ENCODE measurements at places on chromosomes 16 and 17. TPM values are rescaled to one million over a fixed set of nuclear protein-coding genes. Genes with fewer than 3 reads are reported as not detected.

DNA sequence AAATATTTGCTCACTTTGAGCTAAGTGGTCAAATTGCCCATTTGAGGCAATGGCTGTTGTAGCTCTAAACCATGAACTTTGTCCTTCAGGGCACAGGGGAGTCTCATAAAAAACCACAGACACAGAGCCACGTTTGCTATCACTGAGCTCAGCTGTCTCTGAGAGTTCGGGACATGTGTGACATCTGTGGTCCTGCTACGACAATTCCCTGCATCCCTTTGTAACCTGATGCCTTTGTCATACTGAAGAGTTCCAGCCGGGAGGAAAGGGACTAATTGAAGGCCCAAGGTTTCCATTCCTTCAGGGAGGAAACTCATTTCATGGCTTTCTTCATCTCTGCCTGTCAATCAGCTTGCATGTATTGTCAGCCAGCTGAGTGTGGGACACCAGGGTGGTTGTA is 599.4 kb upstream of the CDH5 start:
- H3K4me3 ChIP-seq: no peak overlapping the region
- no peak overlapping the region for H3K27ac ChIP-seq
- no peaks in the 10 kb centered on the region for H3K4me1 ChIP-seq
- no peaks in the 10 kb centered on the region for H3K36me3 ChIP-seq
- no peak for DNase-seq

The MPP3 gene
- total RNA-seq: 37.0 TPM

DNA sequence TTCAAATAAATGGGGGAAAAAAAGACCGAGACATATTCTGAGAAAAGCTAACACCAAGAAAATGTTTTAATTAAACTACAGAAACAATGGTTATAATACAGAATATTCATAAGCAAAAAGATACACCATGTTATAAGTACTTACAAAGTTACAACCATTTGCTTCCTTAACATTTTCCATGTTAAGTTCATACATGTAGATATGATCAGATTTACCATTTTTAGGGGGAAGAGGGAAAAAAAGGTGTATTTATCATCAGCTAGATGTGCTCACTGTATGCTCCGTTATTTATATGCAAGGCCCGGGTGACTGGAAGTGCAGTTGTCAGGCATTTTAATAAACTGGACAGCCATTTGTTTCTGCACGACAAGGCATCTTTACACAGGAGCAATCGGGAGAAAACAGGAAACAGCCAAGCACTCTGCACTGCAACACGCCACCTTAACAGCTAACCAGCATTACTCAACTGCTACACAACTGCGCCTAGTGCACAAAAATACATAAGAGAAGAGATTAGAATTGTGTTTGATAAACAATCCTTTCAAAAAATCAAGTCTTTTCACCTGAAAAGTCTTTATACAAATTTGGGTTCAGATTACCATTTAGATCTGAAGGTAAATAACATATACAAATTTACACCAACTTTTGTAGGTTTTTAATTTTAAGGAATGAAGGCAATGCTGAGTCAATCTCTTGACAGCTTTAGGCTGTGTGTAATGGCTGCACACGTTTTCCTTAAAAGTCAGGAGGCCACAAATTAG is 2.9 kb downstream of the SRSF2 start:
- H3K27me3 ChIP-seq: no peaks in the 10 kb centered on the region
- DNase-seq: no peak
- H3K36me3 ChIP-seq: peaks cover 29% of the 10 kb centered on the region

DNA sequence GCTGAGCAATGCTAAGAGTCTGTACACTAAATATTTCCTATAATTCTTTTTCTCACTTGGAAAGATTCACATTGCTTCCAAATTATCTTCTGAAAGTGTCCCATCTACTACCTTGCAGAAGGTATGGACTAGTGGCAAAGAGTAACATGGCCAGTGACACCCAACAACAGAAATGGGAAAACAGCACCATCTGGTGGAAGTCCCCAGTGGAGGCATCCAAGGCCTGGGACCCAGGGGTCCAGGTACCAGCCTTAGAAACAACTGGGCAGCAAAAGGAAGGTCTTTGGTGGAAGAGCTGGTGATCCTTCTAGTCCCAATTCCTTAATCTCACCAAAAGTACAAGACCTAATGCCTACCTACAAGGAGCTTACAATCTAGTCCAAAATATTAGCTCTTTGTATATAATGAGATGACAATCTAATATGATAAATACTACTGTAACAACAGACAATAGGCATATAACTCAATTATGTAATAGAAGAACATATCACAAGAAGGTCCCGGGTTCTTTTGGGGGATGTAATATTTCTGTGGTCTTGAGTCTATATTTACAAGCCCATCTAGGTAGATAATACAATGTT is 55.3 kb downstream of the SKAP1 start:
- H3K4me1 ChIP-seq: no peaks in the 10 kb centered on the region
- H3K36me3 ChIP-seq: no peaks in the 10 kb centered on the region
- no peak overlapping the region for H3K27ac ChIP-seq

The SULT1A2 gene
- 4.3 TPM for total RNA-seq

The HEATR9 gene
- not detected for total RNA-seq

The KRTAP2-2 gene
- not detected for total RNA-seq

DNA sequence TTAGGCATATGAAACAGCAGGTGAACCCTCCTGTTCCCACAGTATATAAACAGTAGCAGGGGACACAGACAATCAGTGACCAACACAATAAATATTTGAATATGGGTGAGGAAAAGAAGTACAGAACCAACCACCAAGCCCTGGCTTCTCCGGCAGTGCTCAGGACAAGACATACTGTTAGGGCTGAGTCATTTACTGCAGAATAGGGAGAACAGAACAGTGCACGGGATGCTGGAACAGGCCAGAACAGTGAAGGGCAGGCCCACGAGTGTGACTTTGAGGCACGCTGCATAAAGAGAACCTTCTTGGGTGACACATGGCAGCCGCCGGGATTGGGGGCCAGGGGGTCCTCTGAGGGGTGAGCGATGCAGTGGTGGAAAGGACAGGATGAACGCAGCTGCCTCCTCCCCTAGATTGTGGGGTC is 160.4 kb downstream of the CMIP start:
- no peaks in the 10 kb centered on the region for H3K36me3 ChIP-seq
- no peak overlapping the region for H3K27ac ChIP-seq
- peaks cover 11% of the 10 kb centered on the region for H3K4me1 ChIP-seq
- H3K27me3 ChIP-seq: no peaks in the 10 kb centered on the region
- DNase-seq: no peak

DNA sequence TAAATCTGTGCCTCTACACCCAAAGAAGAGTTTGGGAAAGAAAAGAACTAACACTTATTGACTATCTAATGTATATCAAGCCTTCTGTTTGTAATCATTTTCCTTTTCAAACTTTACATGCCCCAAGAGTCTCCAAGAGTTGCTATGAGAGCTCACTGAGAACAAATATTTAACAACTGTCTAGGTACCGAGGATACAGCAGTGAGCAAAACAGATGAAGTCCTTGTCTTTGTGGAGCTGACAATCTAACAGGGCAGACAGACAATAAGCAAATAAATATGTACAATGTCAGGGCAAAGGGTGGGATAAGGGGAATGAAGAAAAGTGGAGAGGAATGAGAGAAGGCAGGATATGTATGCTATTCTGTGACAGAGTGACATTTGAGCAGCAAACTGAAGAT is 64.8 kb upstream of the KSR1 start:
- H3K27me3 ChIP-seq: no peaks in the 10 kb centered on the region
- no peak for DNase-seq
- H3K4me1 ChIP-seq: no peaks in the 10 kb centered on the region
- no peak overlapping the region for H3K4me3 ChIP-seq
- no peaks in the 10 kb centered on the region for H3K36me3 ChIP-seq
- H3K27ac ChIP-seq: no peak overlapping the region

The CBX8 gene
- total RNA-seq: 1.1 TPM

DNA sequence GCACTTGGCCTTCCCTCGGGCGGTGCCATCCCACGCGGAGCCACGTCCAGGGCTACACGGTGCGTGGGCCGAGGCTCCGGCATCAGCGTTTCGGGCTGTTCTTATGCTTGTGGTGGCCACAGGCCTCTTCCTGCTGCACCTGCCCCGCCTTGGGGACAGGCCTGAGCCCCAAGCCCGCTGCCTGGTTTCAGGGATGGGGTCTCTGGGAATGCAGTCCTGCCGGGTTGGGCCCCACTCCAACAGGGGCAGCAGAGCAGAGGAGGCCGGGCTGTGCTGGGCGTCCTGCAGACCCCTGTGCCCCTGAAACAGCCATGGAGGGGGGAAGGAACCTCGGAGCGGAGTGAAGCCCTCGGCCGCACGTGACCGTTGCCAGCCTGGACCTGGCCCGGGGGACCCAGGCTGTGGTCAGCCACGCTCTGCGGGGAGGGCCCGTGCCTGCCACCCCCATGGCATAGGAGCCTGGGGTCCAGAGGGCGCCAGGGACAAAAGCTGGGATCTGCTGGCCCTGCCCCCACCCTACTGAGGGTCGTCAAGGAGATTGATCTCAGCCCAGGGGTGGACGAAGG is 453 bp upstream of the WFIKKN1 start:
- peaks cover 51% of the 10 kb centered on the region for H3K36me3 ChIP-seq
- no peak overlapping the region for H3K27ac ChIP-seq
- no peak overlapping the region for H3K4me3 ChIP-seq
- no peak for DNase-seq
- H3K27me3 ChIP-seq: no peaks in the 10 kb centered on the region

GRCh38 chr16:70796301-70796700 is 4.7 kb downstream of the VAC14 start:
- no peak for DNase-seq
- H3K27ac ChIP-seq: no peak overlapping the region

GRCh38 chr16:2611499-2611862 is 70.8 kb upstream of the KCTD5 start:
- no peak overlapping the region for H3K4me3 ChIP-seq
- H3K36me3 ChIP-seq: peaks cover 19% of the 10 kb centered on the region
- DNase-seq: no peak
- H3K27ac ChIP-seq: no peak overlapping the region
- H3K4me1 ChIP-seq: no peaks in the 10 kb centered on the region

DNA sequence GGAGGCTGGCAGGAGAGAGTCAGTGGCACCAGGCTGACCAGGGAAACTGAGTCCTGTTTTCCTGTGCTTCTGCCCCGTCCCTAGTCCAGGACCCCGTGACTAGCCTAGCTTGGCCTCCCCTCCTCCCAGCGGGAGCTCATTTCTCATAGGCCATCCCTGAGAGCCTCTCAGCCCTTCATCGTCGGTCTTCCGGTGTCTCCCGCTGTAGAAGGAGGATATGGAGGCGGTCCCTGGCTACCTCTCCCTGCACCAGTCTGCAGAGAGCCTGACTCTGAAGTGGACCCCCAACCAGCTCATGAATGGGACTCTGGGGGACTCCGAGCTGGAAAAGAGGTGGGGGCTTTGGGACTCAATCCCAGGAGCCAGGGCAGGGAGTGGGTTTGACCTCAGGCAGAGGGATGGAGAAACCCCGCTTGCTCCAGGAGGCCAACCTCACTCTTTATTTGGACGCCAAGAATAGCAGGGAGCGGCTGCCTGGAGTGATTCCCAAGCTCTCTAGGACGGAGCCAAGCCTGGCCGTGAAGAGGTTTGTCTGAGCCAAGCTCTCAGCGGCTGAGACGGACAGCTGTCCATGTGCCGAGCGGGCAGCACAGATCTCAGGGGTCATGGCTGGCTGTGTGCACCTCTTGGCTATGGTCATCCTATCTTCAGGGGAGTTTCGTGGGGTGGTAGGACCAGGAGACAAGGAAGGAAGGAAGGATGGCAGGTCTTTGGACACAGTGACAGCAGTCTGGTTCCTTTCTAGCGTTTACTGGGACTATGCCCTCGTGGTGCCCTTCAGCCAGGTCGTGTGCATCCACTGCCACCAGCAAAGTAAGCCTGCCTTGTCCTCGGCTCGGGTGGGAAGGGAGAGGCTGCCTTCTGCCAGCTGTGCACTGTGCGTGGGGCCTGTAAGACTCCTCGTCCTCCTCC is 26.8 kb downstream of the SGSM2 start:
- no peak for DNase-seq
- H3K4me3 ChIP-seq: no peak overlapping the region
- H3K4me1 ChIP-seq: no peaks in the 10 kb centered on the region

DNA sequence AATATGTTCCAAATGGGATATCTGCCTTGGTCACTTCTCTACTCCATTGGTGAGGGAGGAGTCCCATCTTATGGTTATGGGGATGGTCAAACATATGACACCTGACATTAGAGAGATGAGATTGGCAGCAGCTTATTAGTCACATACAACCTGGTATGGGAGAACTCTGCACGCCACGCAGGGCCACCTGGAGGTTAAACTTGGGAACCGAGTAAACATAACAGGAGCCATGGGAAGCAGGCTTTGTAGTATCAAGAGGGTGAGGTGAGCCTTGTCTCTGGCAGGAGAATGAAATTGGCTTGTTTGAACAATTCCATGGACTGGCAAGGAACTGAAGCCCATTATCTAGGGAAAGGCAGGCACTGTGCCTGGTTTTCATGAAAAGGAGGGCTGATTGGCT is 238.7 kb upstream of the ELAC2 start:
- no peaks in the 10 kb centered on the region for H3K36me3 ChIP-seq
- H3K27ac ChIP-seq: no peak overlapping the region
- no peak overlapping the region for H3K4me3 ChIP-seq
- no peaks in the 10 kb centered on the region for H3K27me3 ChIP-seq
- H3K4me1 ChIP-seq: no peaks in the 10 kb centered on the region
- no peak for DNase-seq

- H3K27me3 ChIP-seq: no peaks in the 10 kb centered on the region
- no peaks in the 10 kb centered on the region for H3K4me1 ChIP-seq
- H3K36me3 ChIP-seq: peaks cover 15% of the 10 kb centered on the region
- H3K4me3 ChIP-seq: no peak overlapping the region
Observed at GRCh38 chr16:87729266-87729954, 36.4 kb downstream of the KLHDC4 start.

The ST6GALNAC1 gene
- 3.4 TPM for total RNA-seq

DNA sequence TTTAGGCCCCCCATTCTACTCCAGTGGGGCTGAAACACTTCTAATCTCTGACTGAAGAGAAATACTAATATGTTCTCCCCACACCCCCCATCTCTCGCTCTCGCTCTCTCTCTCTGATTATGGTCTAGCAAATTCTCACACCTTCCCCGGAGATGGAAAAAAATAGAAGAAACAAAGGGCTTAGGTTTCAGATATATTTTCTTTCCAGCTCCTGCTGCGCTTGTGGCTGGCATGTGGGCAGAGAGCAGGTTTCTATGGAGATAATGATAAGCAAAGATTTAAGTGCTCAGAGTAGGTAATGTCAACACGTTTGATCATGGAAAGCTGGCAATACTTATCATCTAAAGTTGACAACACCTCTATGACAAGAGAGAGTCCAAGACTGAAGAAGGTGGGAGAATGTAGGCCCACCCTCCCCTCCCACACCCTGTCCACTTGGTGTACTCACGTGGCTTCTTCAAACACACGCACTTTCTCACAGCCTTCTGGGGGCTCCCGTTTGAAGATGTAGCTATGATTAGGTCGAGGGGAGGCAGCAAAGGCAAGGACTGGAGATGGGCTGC is 8.0 kb upstream of the SLC35B1 start:
- no peaks in the 10 kb centered on the region for H3K4me1 ChIP-seq
- no peaks in the 10 kb centered on the region for H3K27me3 ChIP-seq
- H3K4me3 ChIP-seq: no peak overlapping the region
- peaks cover 93% of the 10 kb centered on the region for H3K36me3 ChIP-seq
- no peak overlapping the region for H3K27ac ChIP-seq
